ENCODE measurements at places on chromosomes 12 and 14.

DNA sequence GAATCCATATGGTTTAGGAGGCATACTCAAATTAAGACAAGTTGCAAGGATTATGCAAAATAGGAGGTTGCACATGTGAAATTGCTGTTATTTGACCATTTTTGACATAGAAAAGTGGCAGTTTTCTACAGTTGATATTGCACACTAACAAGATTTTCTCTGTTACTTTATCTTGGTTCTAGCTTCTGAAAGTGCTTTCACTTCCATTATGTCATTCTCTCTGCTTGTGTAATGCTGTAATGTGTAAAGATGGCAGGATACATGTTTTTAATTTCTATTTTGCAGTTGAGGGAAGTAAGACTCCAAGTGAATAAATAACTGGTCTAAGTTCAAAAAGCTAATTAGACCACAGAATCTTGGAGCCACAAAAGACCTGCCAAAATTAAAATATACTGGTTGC lies 60.6 kb downstream of the MYRFL start:
- DNase-seq, result no peak

DNA sequence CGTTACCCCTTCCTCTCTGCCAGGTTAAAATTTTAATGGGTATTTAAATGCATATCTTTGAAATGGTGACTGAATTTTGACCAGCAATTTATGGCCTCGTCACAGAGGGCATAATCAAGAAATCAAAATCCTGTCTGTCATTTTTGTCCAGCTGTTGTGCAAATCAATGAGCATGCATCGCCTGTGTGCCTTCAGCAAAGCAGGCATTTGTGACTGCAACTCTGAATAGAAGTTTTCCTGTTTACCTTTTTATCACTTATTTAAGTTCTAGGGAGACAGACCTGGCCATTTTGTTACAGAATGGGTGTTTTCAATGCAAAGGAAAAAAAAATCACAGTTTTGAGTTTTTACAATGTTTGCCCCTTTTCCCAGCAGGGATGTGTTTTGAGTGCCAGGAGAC lies 107.4 kb downstream of the PPM1A start:
- DNase-seq, result no peak

GRCh38 chr12:64082866-64083268 lies 139.2 kb downstream of the KICS2 start:
- DNase-seq, result no peak

- no peak for DNase-seq
Measured at GRCh38 chr14:36986407-36986806, 186.0 kb downstream of the SLC25A21 start.

GRCh38 chr12:4261655-4262054 lies 11.9 kb upstream of the CCND2 start:
- DNase-seq, result no peak

GRCh38 chr14:30994681-30995620 lies 30.5 kb upstream of the AP4S1 start:
- peak; percentile 59 for DNase-seq

DNA sequence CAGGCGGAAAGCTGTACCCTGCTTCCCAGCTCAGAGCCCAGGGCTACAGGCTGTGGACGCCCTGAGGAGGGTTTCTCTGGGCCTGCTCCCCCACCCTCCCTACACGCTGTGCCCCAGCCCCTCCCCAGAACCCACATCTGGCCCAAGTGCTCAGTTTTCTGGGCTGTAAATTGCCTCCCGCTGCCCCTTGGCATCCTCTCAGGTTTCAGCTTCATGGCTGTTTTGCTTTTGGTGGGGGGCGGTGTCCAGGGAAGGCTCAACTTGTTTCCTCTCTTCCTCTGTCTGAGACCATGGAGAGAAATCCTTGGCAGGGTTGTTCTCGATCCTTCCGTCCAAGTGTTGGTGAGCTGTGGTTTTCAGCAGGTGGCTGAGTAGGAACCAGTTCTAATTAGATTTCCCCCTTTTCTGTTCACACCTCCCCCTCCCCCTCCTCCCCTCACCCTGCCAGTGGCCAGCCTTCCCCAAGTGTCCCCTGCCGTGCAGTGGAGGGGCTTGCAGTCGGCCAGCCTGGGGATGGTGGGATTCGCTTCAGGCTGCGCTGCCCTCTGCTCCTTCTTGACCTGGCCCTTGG lies 61.8 kb downstream of the TSPAN9 start:
- no peak for DNase-seq

DNA sequence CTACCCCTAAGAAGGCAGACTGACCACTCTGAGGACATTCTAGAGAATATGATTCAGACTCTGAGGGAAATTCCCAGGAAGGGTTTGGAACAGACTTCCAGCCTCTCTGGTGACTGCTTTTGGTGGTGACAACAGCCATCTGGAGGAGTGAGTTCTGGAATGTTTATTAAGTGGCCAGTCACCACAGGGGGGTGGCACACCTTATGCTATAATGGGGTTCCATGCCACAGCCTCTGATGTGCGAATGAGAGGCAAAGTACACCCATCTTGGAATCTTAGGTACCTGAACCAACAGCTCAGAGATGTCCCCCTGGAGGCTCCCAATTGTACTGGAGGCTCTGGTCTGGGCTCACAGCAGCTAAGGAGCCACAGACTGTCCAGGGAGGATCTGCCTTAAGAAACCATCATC lies 9.5 kb upstream of the TINF2 start:
- DNase-seq, result peak; percentile 72

DNA sequence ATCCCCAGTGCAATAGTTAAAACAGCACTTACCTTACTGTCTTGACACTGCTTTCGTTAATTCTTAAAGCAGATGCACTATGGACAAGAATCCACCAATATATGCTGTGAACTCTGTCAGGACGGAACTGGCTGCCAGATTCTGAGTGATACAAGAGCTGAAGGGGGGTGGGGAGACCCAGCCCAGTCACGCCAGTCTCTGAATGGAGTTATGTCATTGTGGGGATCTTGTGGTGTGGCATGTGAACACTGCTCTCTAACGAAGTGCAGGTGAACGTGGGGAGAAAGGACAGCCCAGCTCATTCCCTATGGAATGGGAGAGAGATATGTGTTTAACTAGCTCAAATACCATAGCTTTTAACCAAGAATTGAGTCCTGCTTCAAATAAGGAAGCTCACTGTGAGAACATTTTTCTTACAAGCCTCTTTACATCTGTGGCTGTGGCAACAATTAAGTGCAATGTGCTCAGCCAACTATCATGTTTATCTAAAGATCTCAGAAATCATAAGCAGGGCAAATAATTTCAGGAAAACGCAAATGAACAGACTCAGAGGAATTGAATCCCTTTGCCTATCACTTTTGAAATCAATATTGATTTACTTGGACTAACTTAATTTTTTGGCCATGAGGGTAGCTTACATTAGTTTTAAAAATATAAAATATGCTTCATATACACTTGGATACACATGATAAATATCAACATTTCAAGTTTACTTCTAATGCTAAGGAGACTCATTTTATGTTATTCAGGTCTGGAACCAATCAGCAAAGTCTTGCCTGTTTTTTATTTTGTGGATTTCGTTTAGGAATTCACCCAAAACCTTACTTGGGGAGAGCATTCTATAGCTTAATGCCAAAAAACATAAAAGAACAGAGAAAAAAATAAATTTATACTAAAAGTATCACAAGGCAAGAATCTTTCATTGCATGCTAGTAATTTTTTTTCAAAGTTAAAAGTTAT lies at the start of gene LUM:
TSS of gene LUM (minus strand) at position 129 of the 960 bp plus-strand sequence. CDS start 2,515 bp downstream, outside the sequence.
- peak; percentile 94 for DNase-seq

- no peak for DNase-seq
Measured at GRCh38 chr12:108374596-108375320, 35.6 kb upstream of the CMKLR1 start.

- DNase-seq, result peak; percentile 75
Measured at GRCh38 chr12:68040450-68041075, 51.3 kb downstream of the IFNG-AS1 start.

DNA sequence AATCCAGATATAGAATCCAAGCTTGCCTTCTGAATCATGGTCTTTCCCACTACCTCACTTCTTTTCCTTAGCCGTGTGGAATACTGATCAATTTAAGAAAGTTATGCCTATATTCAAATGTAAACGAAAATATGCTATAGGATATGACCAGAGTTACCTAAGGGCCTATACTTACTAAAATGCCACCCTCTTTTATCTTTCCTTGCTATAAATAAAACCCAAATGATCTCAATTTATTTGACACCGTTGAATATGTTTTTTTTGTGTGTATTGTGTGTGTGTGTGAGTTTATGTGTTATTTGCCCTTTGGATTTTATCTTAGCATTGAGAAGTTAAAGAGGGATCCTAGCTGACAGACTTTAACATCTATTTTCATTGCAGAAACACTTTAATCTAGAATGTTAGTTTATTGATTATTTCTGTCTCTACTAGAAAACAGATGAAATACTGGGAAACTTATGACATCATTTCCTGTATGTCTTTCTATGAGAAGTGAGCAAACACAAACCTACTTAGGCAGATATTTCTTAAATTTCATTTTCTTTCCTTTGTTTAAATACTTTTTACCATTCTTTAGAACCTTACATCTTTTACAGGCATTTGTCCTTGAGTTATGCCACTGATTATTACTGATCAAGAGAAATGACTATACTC lies 2.0 kb upstream of the TAS2R9 start:
- no peak for DNase-seq

DNA sequence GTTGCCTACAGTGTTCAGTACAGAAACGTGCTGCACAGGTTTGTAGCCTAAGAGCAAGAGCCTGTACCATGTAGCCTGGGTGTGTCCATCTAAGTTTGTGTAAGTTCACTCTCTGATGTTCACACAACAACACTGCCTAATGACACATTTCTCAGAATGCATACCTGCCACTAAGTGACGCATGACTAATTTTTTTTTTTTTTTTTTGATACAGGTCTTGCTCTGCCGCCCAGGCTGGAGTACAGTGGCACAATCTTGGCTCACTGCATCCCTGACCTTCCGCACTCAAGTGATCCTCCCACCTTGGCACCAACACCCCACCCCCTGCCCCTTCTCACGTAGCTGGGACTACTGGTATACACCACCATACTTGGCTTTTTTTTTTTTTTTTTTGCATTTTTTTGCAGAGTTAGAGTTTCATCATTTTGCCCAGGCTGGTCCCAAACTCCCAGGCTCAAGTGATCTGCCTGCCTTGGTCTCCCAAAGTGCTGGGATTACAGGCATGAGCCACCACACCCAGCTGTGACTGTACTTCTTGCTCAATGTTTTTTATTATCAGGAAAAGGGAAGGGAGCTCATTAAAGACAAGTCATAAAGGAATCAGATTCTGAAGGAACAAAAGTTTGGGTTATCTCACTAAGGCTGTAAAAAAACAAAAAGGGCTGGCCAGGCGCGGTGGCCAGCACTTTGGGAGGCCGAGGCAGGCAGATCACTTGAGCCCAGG lies 10.0 kb upstream of the CDC42BPB start:
- DNase-seq, result peak; percentile 86

DNA sequence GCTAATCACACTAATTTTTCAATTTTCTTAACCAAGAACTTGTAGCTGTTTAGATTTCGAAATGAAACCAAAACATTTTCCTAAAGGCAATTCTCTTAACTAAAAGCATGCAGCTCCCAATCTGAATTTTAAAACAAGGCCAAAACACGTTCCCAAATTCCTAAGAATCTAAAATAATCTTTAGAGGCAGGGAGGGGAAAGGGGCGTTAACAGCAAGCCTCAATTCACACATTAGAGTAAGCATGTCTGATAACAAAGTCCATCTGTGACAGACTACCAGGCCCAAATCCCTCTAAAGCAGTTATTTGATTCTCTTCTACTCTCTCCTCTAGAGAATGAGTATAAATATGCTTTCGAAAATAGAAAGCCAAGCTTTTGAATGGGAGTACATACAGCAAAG lies 754 bp downstream of the ATG14 start:
- DNase-seq, result no peak

DNA sequence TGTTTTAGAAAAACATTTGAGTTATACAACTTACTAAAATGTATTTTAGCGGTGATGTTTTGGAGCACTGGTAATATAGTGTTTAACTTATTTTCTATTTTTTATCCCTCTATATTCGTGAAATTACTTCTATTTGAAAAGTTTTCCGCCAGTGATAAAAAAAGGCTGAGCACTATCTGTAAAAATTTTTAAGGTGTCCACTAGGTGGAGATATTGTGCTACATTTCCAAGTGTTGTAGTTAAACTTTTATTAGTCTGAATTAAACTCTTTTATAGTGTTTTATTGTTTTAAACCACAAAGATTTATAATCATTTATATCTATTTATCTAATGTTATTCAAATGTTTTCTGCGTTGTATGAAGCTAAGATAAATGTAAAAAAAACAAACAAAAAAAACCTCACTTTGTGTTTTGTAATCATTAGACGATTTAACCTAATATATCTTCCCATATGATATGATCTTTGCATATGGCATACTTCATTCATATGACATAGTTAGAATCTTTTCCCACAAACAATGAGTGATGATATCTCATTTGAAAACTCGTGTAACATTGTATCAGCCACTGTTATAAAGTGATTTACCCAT lies 11.8 kb downstream of the ALG10B start:
- DNase-seq, result peak; percentile 50

GRCh38 chr12:5507944-5508343 lies 76.0 kb downstream of the NTF3 start:
- no peak for DNase-seq

GRCh38 chr14:105269405-105269804 lies 21.1 kb downstream of the BTBD6 start:
- DNase-seq, result no peak

GRCh38 chr12:62621101-62621638 lies 154.5 kb downstream of the MON2 start:
- DNase-seq, result no peak

DNA sequence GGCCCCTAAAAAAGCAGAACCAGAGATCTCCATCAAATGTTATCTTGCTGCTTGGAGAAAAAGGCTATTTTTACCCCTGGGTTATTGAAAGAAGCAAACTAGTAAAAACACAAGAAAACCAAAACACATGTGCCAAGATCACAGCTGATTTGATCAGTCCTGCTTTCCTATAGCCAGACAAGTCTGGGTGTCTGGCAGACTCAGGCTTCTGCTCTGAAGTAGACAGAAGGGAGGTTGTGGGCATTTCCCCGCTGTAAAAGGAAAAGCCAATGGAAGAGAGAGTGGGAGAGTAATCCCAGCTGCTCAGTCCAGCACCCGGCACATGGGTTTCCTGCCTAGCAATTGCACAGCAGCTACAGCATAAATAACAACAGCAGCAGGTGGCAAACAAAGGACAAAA lies 177.9 kb downstream of the PHLDA1 start:
- peak; percentile 11 for DNase-seq

GRCh38 chr12:68675101-68675842 lies 11.5 kb upstream of the NUP107 start:
- DNase-seq, result peak; percentile 48

- no peak for DNase-seq
Measured at GRCh38 chr14:89866458-89866857, 88.1 kb downstream of the EFCAB11 start.

- DNase-seq, result peak; percentile 2
Measured at GRCh38 chr12:76375470-76375869, 27.3 kb upstream of the BBS10 start.

GRCh38 chr14:23644195-23644918 lies 8.2 kb downstream of the DHRS2 start:
- DNase-seq, result no peak

All from EH (cell line).